Smooth muscle cell of bladder (primary cell): ENCODE measurements at places on chromosomes 16 and 17. TPM values are rescaled to one million over a fixed set of nuclear protein-coding genes. Genes with fewer than 3 reads are reported as not detected.

The SLC38A8 gene
- not detected in 2 replicates for total RNA-seq

The CPNE2 gene
- total RNA-seq: 10.2 and 10.4 TPM in 2 replicates

The SEZ6L2 gene
- 2.1 and 7.0 TPM in 2 replicates for total RNA-seq

The PLCD3 gene
- 21.3 and 21.7 TPM in 2 replicates for total RNA-seq

The PHF23 gene
- total RNA-seq: 38.3 and 47.5 TPM in 2 replicates

The TMEM100 gene
- 1.8 and 10.7 TPM in 2 replicates for total RNA-seq
